Fibroblast of the aortic adventitia (primary cell): ENCODE measurements at places on chromosomes 16 and 17. TPM values are rescaled to one million over a fixed set of nuclear protein-coding genes. Genes with fewer than 3 reads are reported as not detected.

The CHST6 gene
- 0.16 and 0.27 TPM in 2 replicates for total RNA-seq

The VAT1L gene
- 4.6 and 12.2 TPM in 2 replicates for total RNA-seq

The DHRS7C gene
- not detected in 2 replicates for total RNA-seq

- DNase-seq: peak; percentile 95
Measured at GRCh38 chr16:2251296-2252111, at the start of gene ECI1. TSS of gene ECI1 (minus strand) at chr16:2251587. CDS start at chr16:2251566, 21 bp downstream.

GRCh38 chr16:84332975-84333684 lies 35.2 kb upstream of the ATP2C2 start:
- DNase-seq: no peak

GRCh38 chr17:15945527-15946191 lies 729 bp downstream of the ADORA2B start:
- peak; percentile 37 for DNase-seq

DNA sequence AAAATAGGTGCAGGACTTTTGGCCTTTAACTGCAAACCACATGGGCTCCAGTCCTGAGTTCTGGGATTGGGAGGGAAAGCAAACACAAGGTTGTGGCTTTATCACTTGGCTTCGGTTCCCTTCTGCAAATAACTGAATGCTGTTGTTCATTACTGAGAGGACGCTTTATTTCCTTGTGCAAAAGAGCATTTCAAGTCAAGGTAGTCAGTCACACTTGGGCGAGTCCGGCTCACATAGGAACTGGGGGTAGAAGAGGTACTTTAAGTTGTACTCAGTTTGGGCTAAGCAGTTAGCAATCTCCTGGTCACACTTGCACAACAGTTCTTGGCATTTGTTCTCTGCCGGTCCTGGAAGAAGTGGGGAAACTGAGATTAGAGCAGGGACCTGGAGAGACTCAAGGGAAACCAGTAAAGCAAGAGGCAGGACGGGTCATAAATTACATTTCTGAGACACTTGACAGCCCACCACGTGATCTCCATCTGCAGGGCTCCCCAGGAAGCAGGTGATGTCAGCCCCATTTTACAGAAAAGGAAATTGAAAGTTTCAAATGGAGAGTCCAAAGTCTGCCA lies 21.6 kb downstream of the PLA2G10 start:
- DNase-seq: peak; percentile 7

GRCh38 chr17:53093391-53093790 lies 729.3 kb upstream of the KIF2B start:
- no peak for DNase-seq

- DNase-seq: peak; percentile 37
Measured at GRCh38 chr17:81723651-81724209, 11.6 kb downstream of the SLC25A10 start.

DNA sequence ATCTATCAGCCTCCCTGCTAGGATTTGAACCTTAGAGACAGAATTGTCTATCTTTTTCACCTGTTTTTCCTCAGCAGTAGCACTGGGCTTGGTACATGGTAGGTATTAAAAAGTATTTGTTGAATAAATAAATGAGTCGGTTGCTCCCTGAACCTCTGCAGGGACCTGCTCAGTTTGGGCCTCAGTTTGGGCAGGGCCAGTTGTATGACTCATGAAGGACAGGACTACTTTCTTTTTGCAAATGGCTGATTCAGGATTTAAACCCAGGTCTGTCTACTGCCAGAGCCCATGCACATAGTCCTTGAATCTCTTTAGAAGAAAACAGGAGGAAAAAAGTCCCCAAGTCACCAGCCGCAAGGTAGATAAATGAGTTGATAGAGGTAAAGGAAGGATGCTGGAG lies 3.1 kb downstream of the MMP2 start:
- peak; percentile 66 for DNase-seq

DNA sequence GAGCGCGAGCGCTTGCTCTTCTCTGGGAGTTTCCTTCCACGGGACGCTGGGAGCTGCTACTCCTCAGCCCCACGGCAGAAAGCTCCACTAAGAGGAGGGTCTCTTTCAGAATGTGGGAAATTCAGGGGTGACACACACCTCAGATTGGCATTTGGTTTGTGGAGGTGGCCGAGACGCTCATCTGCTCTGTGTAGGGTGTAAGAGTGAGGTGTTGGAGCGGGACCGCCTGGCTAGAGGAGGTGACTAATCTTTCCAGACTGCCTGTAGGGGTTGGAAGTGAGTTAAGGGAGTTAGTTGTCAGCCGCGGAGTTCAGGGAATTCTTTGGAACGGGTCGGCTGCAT lies 735 bp downstream of the PSMD11 start:
- peak; percentile 64 for DNase-seq

DNA sequence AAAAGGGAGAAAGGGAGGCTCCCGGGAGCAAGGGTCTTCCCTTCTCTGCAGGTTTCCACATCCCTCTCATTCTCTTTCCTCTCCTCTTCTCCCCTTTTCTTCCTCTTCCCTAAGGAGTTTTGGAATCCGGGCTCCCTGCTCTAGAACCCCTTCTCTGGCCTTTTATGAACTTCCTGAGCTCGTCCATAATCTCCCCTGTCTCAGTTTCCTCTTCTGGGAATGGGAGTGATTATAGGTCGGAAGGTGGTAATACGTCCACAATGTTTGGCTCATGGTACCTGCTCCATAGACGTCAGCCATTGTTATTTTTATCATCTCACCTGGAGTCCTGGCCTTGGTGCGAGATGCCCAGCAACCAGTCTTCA lies 467 bp upstream of the EMP2 start:
- DNase-seq: no peak

- DNase-seq: no peak
Measured at GRCh38 chr17:39887078-39887477, 19.1 kb downstream of the ZPBP2 start.

GRCh38 chr17:81173762-81174155 lies 7.7 kb upstream of the AATK start:
- peak; percentile 84 for DNase-seq

- DNase-seq: no peak
Measured at GRCh38 chr17:53765609-53766008, 57.1 kb upstream of the KIF2B start.

DNA sequence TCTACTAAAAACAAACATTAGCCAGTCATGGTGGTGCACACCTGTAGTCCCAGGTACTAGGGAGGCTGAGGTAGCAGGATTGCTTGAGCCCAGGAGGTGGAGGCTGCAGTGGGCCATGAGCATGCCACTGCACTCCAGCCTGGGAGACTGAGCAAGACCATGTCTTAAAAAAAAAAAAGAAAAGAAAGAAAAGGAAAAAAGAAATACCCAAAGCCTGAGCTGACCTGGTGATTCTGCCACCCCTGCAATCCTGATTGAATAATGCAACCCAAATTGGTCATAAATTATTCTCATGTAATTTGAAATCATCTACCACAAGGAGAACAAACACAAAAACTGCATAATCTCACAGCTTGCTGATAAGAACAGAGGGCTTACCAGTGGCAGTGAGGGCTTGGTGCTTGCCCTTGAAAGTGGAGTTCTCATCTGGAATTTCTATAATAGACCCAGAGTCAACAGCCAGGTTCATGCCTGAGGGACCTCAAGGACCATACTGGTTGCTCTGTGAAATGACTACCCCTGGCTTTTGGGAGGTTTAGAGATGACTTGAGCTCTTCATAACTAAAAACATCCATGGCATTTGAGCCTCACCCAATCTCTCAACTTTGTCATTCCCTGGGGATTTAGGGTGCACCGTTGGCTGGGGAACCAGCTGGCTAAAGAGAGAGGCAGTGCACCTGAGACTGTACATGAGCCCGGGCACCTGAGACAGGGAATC lies 35.4 kb upstream of the TMC5 start:
- no peak for DNase-seq
